Umbilical cord (tissue), 2 donors: ENCODE measurements at places on chromosomes 7 and 10. TPM values are rescaled to one million over a fixed set of nuclear protein-coding genes. Genes with fewer than 3 reads are reported as not detected.

The FAM221A gene
- total RNA-seq: 9.6 TPM

The PRKG1 gene
- total RNA-seq: 144 TPM

The TUBB8 gene
- total RNA-seq: 0.24 TPM

The PNLIPRP2 gene
- not detected for total RNA-seq

The AOC1 gene
- 0.96 TPM for total RNA-seq

The RBP3 gene
- 2.2 TPM for total RNA-seq

DNA sequence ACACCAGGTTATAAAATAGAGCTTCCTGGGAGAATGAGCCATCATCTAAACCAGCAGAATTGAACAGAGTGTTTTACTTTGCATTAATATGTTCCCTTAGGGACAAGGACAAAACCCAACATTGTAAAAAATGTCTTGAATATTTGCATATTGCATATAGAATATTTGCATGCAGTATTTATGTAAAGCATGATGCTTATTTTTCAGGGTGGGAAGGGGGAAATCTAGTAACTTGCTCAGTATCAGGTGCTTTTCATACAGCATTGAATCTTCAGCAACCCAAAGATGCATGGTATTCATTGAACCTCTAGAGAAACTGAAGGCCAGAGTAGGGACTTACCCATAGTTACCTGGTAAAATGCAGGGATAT, 409.2 kb upstream of the ZMIZ1 start:
- no peak for DNase-seq

- DNase-seq: no peak
Measured at GRCh38 chr10:24035761-24036160, 173.2 kb upstream of the KIAA1217 start.

DNA sequence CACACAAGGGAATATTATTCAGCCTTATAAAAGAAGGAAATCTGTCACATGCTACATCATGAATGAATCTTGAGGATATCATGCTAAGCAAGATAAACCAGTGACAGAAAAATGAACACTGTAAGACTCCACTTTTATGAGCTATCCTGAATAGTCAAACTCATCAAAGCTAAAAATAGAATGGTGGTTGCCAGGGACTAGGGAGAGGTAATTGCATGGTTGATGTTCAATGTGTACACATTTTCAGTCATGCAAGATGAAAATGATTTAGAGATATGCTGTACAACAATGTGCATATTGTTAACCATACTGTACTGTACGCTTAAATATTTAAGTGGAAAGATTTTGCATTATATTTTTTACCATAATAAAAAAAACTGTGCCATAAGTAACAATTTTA, 1349.1 kb downstream of the XPNPEP1 start:
- no peak for DNase-seq
